ENCODE measurements at places on chromosomes 1 and 21.

- peak; percentile 64 for DNase-seq
Observed at GRCh38 chr1:22808676-22809483, 98.2 kb downstream of the EPHB2 start.

DNA sequence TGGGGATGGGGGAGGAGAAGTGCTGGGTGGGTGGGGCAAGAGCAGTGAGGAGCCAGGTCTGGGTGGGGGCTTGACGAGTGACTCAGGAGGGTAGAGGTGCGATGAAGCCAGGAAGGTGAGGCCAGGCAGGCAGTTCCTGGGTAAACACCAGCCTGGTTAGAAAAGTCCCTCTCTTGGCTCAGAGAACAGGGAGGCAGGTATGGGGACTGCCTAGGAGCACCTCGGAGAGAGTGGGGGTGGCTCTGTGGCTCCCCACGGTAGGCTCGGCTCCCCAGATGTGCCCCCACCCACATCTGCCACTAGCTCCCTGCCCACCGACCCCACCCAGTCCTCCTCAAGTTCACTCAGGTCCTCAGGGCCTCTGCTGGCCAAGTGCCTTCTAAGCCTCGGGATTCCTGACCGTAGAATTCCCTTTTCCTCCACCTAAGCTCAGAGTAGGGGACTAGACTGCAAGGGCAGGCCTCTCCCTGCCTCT is 1.2 kb downstream of the HSPG2 start:
- DNase-seq: no peak

GRCh38 chr1:116170721-116171589 is 59.8 kb downstream of the MAB21L3 start:
- no peak for DNase-seq

DNA sequence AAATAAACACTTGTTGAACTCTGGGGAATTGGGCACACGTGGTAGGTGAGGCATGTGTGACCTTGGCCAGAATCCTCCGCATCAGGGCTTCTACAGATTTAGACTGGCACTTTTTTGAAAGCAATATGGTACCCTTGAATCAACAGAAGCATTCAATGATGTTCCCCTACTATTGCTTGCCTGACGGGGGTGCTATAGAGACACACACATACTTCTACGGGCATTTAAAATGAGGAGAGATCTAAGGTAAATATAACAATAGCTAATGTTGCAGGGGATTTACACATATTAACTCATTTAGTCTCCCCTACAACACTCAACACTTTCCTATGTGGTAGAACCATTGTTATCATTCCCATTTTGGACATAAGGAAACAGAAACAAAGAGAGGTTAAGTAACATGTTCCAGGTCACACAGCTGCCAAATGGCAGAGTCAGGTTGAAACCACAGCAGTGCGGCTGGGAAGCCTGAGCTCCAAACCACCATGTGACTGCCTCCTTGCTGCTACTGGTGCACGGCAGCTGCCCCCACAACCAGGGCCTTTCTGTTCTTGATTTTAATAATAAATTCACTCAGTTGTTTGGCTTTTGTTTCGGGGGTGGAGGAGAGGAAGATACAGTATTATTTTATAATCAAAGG is 147.4 kb downstream of the ZNF281 start:
- no peak for DNase-seq

DNA sequence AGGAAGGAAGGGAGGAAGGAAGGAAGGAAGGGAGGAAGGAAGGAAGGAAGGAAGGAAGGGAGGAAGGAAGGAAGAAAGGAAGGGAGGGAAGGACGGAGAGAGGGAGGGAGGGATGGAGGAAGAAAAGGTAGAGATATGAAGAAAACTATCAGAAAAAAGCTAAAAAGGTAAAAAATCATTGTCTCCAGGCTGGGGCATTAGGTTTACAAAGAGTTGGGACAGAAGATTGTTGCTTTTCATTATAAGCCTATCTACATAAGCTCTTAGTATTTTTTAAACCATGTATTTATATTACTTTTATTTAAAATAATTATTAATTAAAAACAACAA is 7.2 kb upstream of the PINK1 start:
- no peak for DNase-seq

GRCh38 chr1:60169206-60169605 is 95.6 kb upstream of the C1orf87 start:
- DNase-seq: no peak

DNA sequence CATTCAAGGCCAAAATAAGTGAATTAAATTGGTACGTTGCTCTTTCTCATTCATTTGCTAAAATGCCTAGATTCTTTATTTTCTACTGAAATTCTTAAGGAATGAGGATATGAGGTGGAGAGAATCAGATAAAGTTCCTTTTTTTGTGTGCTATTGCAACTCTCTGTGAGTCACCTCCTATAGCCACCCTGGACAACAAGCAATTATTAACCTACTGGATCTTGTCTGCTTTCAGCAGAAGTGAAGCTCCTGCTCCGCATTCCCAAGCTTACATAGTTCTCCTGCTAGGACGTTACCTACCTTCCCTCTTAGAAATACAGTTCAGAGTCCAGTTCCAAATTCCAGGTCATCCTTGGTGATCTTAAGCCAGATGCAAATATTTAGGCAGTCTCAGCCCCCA is 4.8 kb upstream of the KCNJ6 start:
- DNase-seq: no peak

- no peak for DNase-seq
Observed at GRCh38 chr21:39221282-39221996, 38.2 kb upstream of the PSMG1 start.

- DNase-seq: no peak
Observed at GRCh38 chr1:56385314-56385713, 194.0 kb downstream of the PLPP3 start.

DNA sequence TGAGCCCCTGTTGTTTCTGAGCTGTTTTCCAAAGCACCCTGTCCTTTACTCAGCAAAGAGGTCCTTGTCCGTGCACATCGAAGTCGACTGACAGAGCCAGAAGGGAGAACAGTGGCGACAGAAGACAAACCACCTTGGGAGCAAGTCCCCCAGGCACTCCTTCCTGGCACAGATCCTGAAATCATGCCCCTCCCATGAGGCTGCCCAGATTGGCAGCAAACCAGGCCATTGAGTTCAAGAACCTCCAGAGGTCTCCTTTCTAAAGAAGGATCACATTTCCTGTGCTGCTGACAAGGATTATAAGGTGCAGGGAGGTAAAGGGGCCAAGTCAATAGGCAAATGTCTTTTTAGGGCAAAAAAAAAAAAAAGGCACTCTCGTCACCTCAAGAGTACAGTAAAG is 84.7 kb upstream of the HIVEP3 start:
- no peak for DNase-seq

GRCh38 chr21:41926117-41926806 is 27.6 kb downstream of the C2CD2 start:
- DNase-seq: no peak
